ENCODE measurements at places on chromosomes 13 and 19. TPM values are rescaled to one million over a fixed set of nuclear protein-coding genes. Genes with fewer than 3 reads are reported as not detected.

RNF225 gene
- total RNA-seq: not detected

GAPDHS gene
- total RNA-seq: not detected

C5AR2 gene
- total RNA-seq: 1.9 TPM

DNA sequence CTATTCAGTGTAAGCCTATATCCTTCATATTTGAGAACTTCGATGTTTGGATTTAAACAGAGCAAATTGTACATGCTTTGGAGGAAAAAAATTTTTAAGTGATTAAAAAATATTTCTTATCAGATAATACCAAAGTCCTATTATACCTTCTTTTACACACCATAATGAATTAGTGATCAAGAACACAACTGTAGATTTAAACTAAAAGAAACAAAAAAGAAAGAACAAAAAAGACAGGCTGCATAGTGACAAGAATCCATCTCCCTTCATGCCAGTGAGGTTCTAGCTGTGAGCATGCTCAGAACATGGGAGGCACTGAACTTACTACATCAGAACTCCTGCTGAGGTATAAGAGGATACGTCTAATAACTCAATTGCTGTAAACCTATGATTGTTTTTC is at the start of gene RXFP2:
Gene RXFP2, plus strand, starts transcription at position 301 of the 400 bp plus-strand sequence. Its CDS starts 87 bp downstream, at position 388.
- DNase-seq: no peak

- DNase-seq: no peak
Measured at GRCh38 chr19:5137571-5138124, 168.7 kb downstream of the KDM4B start.

DNA sequence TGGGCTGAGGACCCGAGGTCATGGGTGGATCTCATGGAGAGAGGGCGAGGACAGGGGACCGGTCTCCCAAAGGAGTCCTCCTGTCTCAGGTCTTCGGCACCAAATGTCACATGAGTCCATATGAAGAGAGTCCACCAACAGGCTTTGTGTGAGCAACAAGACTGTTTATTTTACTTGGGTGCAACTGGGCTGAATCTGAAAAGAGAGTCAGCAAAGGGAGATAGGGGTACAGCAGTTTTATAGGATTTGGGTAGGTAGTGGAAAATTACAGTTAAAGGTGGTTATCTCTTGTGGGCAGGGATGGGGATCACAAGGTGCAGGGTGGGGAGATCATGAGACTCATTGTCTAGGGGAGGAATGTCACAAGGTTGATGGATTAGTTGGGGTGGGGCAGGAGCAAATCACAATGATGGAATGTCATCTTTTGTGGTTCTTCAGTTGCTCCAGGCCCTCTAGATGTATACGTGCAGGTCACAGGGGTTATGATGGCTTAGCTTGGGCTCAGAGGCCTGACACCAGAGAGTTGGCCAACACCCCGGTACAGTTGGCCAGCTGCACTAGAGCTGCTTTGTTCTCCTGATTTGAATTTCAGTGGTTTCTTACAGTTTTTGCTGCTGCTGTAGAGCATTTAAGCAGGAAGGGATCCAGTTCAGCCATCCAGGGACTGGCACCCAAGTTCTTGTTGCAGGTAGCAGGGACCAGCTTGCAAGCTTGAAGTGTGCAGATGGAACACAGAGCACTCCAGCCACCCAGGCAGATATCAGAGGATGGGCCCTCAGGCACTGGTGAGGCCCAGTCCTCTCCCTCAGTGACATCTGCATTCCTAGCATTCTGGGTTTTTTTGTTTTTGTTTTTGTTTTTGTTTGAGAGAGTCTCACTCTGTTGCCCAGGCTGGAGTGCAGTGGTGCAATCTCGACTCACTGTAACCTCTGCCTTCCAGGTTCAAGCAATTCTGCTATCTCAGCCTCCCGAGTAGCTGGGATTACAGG is 26.4 kb upstream of the IGFL1 start:
- no peak for DNase-seq

DNA sequence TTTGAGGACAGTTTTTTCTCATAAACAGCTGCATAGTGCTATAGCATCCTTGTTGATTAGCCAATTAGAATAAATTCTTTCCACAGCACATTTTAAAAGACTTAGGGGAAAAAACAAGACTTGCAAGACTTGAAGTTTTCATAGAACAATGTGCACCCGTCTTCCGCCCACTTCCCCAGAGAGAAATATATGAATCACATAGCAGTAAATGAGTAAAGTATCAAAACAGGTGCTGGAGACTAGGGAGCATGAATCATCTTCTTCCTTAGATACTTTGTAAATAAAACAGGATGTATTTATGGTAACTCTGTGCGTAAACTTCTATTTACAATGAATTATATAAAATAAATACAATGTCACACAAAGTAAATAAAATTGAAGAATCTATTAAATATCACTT is 75.1 kb downstream of the COL4A2 start:
- DNase-seq: no peak

DNA sequence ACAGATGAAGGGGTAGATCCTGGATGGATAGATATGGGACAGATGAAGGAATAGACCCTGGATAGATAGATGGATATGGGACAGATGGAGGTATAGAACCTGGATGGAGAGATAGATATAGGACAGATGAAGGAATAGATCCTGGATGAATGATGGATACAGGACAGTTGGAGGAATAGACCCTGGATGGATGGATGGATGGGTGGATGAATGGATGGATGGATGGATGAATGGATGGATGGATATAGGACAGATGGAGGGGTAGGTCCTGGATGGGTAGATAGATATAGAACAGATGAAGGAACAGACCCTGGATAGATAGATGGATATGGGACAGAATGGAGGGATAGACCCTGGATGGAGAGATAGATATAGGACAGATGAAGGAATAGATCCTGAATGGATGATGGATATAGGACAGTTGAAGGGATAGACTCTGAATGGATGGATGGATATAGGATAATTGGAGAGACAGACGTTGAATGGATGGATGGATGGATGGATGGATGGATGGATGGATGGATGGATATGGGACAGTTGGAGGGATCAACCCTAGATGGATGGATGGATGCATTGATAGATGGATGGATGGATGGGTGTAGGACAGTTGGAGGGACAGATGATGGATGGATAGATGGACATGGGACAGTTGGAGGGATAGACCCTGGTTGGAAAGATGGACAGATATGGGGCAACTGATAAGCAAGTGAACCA is 23.3 kb upstream of the EMP3 start:
- no peak for DNase-seq

- no peak for DNase-seq
Measured at GRCh38 chr19:41570179-41570578, 5.8 kb upstream of the CEACAM21 start.

DNA sequence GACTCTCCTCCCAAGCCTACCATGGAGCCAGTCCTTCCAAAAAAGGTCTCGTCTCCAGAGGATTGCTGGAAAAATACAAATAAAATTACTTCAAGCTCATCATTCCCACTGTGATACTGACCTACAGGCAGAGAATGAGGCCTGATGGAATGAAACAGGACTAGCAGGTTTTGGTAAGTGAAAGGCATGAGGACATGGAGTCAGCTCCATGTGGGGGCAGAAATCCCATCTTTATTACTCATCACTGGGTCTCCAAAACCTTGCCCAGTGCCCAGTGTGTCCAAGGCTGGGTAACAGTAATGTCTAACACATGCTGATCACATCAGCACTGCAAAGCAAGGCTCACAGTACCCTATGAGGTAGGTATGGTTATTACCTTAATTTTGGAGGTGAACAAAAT is 235.4 kb downstream of the DNAJC15 start:
- DNase-seq: no peak

DNA sequence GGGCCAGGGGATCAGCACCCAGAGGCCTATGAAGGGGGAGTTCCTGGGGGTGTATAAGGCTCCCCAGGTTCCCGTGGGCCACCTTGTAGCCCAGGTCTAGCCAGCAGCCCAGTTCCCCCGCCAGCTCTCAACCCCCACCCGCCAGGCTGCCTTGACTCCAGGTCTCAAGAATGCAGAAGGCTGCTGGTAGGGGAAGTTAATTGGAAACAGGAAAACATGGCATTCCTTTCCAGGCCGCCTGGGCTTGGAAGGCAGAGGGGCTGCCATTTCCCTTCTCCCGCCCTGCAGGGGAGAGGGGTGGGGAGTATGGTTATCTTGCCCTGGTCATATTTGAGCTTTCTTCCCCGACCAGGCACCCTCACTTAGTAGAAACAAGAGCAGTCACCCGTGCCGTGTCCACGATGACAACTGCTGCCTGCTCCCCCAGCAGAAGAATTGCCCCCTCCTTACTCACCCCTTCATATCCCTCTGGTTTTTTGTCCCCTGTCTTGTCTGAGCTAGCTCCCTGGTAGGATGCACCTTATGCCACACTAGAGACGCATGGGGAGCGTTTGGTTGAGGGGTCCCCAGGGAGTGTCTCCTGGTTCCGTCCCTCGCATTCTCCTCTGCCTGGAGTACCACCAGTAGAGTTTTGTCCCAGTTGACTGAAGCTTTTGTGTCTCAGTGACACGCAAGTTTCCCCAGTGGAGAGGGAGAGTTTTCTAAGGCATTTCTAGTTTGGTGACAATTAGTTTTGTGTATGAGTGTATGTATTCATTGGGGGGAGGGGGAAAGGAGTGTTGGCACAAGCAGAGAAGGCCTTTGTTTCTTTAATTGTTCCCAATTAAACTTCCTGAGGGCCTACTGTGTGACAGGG is 4.5 kb downstream of the BICRA start:
- peak; percentile 47 for DNase-seq

- DNase-seq: peak; percentile 75
Measured at GRCh38 chr13:27533155-27533643, 82.8 kb upstream of the MTIF3 start.

DNA sequence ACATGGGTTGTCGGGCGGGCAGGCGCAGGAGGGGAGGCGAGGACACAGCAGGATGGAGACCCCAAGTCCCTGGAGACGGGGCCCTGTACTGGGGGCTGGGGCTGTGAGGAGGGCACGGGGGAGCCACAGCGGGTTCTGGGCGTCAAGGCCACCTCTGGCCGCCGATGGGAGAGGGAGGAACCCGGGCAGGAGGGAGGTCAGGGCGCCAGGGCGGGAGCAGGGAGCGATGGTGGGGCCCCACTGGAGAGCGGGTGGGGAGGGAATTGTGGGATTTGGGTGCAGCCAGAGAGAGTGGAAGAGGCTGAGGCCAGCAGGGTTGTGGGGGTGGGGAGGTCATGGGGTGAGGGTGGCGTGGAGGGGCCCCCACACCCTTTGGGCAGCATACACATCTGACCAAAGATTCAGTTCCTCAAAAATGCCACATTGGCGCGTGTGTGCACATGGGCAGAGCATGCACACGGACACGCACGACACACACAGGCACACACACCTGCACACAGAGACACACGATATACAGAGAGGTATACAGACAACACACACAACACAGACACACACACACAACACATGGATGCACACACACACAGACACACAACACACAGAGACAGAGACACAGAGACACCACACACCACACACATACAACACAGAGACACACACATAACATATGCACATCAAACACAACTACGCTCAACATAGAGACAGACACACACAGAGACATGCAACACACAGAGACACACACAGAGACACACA is 54.9 kb downstream of the AP1M1 start:
- DNase-seq: no peak

- no peak for DNase-seq
Measured at GRCh38 chr13:113948034-113948742, 25.7 kb downstream of the C13orf46 start.

- DNase-seq: peak; percentile 81
Measured at GRCh38 chr19:1864480-1865171, 1.2 kb upstream of the KLF16 start.

All from ovary (tissue), 10 donors.